ENCODE measurements at places on chromosomes 5 and 9.

- DNase-seq: peak; percentile 76
Measured at GRCh38 chr9:99906403-99907207, at the start of gene STX17. Gene STX17 (plus strand): TSS chr9:99906654. CDS start chr9:99915240, 8,586 bp downstream.

- peak; percentile 57 for DNase-seq
Measured at GRCh38 chr9:120876842-120877240, at the start of gene PHF19. Gene PHF19 (minus strand): TSS chr9:120877188. CDS start chr9:120874741, 2,447 bp downstream.

GRCh38 chr5:158914008-158915000 lies 185.4 kb downstream of the EBF1 start:
- DNase-seq: no peak

GRCh38 chr5:137738947-137739346 lies 3.1 kb upstream of the KLHL3 start:
- DNase-seq: no peak
